Effector memory CD4-positive, alpha-beta T cell (primary cell): ENCODE measurements at places on chromosomes 6 and 20.

- no peak for DNase-seq
These were observed 75.4 kb downstream of the ADGRB3 start for GRCh38 chr6:68710496-68710895.

GRCh38 chr20:44745598-44746366 lies at the start of gene KCNK15:
Gene KCNK15 (plus strand): TSS chr20:44745865. CDS start chr20:44745911, 46 bp downstream.
- no peak for DNase-seq

DNA sequence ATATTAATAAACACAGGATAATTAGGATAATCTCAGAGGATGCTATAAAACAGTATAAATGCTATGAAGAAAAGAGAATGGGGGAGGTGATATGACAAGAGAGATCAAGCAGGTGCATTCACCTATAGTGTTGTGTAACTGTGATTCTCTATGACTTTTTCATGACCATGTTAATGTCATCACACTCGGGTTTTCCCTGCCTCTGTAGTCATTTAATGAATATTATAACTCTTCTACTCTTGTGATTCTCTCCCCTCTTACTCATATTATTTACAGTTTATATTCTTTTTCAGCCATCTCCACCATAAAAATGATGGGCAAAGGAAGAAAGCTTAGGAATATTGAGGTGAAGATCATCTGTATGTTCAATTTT lies 106.9 kb upstream of the SGK1 start:
- no peak for DNase-seq

DNA sequence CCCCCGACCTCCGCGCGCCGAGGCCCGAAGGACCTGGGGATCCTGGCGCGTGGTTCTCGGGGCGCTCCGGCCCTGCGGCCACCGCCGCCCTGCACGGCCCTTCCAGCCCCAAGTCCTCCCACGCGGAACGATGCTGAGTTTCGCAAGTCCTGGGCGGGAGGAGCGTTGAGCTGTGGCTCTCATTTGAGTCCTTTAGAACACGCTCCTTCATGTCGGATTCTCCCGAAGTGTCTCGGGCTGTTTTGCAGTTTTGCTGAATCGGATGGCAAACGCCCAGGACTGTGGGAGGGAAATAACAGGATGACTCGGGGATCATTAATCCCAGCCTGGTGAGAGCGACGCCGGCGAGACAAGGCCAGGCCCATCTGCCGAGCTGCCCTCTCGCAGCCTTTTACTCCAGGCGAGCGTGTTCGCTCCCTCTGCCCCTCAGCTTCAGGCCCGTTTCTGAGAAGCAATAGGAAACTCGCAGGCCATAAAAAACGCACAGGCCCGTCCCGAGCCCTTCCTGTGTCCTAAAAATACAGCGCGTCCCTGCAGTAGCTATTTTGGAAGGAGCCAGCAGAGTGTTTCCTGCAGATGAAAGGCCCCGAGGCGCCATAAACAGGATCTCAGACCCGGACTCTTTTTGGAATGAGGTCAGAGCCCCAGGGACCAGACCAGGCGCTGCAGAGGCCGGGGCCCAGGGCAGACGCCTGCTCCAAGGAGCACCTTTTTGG lies 153.5 kb downstream of the DLL1 start:
- no peak for DNase-seq

GRCh38 chr20:61629602-61630390 lies 377.7 kb downstream of the CDH4 start:
- no peak for DNase-seq

DNA sequence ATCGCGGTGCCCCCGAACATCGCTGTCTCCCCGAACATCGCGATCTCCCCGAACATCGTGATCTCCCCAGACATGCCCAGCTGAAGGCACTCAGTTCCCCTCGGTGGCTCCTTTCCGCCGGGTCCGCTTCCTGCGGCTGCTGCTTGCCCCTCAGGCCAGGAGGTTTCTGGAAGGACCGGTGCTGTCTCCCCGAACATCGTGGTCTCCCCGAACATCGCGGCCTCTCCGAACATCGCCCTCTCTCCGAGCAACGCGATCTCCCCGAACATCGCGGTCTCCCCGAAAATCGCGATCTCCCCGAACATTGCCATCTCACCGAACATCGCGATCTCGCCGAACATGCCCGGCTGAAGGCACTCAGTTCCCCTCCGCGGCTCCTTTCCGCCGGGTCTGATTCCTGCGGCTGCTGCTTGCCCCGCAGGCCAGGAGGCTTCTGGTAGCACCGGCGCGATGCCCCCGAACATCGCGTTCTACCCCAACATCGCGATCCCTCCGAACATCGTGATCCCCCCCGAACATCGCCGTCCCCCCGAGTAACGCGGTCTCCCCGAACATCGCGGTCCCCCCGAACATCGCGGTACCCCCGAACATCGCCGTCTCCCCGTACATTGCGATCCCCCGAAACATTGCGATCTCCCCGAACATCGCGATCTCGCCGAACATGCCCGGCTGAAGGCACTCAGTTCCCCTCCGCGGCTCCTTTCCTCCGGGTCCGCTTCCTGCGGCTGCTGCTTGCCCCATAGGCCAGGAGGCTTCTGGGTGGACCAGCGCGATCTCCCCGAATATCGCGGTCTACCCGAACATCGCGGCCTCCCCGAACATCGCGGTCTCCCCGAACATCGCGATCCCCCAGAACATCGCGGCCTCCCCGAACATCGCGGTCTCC lies 808 bp downstream of the ULBP1 start:
- DNase-seq: no peak

DNA sequence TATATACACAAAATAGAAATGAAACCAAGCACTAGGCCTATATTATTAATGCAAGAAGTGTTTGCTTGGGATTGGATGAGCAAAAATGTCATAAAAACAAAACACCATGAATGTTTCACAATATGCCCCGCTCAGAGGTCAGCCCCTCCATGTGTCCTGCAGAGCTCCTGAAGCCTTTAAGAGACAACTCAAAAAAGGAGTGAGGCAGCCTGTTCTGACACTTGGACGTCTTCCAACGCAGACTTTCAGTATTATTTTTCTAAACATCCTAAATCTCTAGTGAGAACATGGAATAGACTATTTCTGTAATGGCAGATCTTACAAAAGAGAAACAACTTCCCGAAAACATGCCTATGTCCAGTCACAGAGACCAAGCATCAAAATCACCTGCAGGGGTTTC lies 322.6 kb downstream of the PRKN start:
- DNase-seq: no peak
